ENCODE measurements at places on chromosomes 12 and 14.

- peak; percentile 54 for DNase-seq
Measured at GRCh38 chr14:65879248-65880009, 466.9 kb downstream of the FUT8 start.

GRCh38 chr14:78798757-78799156, 628.6 kb downstream of the NRXN3 start:
- DNase-seq = no peak

GRCh38 chr12:94481734-94482133, 22.1 kb upstream of the CEP83 start:
- no peak for DNase-seq

DNA sequence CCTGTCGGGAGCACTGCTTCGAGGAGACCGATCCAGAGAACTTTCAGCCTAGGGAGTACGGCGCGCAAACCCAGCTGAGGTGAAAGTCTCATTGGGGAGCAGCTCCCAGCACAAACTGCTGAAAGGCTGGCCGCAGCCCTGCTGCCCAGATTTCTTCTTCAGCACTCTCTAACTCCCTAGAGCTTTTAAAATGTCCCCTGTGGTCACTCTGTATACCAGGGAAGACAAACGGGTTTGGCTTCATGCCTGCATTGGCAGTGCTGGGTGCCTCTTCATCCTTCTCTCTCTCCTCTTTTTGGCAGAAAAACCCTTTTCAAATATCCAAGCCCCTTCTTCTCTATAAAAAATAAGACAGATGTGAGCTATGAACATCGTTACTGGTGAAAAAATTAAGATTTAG, 34.9 kb downstream of the BBS10 start:
- no peak for DNase-seq

DNA sequence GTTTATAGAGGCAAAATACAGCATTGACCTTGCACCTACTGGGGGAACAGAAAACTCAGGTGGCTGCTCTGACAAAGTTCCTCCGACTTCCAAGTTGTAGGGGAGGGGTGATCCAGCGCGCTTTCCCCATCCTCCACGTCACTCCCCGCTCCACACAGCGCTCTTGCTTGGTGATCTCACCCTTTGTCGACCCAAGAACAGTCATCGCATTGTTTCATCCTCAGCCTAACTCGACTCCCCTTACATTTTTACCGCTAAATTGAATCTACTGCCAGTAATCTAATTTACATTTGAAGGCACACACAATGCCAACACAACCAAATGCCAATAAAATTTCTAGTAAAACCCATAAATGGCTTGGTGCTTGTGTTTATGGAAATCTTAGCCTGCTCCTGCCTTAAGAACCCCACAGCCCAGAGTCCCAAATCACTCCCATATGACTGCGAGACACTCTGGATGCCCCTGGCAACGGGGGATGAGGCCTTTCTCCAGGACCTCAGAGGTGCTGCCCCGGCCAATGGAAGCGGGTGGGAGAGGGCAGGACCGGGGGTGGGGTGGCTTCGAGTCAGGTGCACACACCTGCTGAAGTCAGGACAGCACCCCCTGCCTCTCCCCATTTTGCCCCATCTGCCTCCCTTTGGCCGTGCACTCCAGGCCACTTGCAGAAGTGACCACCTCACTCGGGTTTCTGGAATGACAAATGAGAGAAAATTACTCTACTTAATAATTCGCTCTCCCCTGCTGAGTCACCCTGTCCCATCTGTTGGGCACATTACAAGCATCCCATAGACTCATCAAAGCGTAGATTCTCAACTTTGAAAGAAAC, 98.2 kb upstream of the GSC start:
- DNase-seq = no peak

DNA sequence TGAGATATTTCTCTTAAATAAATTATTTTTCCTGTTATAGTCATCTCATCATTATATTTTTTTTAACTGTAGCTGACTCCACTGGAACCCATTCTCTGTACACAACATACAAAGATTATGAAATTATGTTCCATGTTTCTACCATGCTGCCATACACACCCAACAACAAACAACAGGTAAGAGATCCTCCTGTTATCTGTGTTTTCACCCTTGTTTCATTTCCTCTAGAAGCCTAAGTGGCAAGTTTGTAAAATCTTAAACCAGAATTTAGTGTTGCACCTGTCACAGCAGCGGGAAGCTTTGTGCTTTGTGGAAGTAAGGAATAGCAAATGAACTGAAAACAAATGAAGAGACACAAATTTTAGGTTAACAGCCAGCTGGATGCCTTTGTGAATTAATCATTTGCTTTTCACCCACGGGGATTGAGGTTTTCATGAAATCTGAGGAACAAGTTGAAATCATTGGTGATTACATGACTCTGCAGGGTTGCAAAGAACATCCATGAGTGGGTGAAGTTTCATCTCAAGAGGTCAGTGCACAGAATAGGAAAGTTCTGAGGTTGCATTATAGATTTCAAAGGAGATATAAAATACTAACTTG, 273.9 kb upstream of the RGS6 start:
- peak; percentile 43 for DNase-seq

- DNase-seq = no peak
Measured at GRCh38 chr12:131375972-131376345, 334.9 kb upstream of the SFSWAP start.

DNA sequence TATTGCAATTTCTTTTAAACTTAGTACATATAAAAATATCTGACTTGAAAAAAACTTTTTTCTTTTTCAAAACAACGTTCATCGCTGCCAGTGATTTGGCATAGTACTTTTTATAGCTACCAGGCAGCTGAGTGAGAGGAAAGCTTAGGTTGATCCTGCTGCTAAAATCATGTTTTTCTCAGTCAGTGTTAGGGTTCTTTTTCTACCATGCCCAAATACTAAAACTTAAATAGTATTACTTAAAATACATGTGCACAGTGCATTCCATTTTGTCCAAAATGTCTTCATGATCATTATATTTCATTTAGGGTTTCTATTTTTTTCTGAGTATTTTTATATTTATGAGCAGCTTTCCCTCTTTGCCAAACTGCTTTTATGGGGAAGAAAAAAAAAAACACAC, 123.8 kb downstream of the PDZRN4 start:
- no peak for DNase-seq

- DNase-seq = peak; percentile 21
Measured at GRCh38 chr14:83559721-83560120, 1970.2 kb upstream of the FLRT2 start.

- DNase-seq = no peak
Measured at GRCh38 chr12:106049546-106049945, 89.2 kb downstream of the NUAK1 start.

DNA sequence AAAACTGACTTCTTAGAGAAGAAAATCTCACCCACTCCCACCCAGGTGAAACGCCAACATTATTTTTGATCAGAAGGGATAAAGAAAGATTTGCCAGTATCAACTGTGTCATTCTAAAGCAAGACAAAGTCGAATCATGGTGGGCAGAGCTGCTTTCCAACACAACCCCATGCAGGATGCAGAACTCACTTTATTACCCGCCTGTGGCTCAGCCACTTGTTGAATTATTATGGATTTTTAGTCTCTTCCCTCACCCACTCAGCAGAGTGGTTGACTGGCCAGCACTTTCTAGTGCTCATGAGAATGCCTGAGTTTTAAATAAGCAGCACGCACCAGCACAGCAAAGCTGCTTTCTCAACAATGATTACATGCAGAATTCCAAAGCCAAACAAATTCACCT, 32.1 kb downstream of the CRACR2A start:
- DNase-seq = no peak

GRCh38 chr12:123078120-123078465, 72.8 kb downstream of the PITPNM2 start:
- DNase-seq = no peak

DNA sequence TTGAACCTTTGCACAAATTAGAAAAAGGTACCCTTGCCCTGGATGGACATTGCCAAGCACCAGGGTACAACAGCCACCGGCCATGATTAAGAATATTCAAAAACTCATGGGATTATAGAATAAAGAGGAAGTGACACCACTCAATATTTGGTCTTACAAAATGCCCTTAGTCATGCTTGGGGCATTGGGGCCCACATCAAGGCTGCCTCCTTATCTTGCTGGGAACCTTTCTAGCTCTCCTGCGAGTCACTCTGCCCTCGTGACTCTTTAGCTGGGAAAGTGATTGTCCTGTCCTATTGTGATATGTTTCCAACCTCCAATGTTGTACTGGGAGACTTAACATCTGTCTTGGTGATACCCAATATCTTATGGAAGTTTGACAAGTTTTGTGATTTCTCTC, 57.8 kb downstream of the GTF2A1 start:
- no peak for DNase-seq

DNA sequence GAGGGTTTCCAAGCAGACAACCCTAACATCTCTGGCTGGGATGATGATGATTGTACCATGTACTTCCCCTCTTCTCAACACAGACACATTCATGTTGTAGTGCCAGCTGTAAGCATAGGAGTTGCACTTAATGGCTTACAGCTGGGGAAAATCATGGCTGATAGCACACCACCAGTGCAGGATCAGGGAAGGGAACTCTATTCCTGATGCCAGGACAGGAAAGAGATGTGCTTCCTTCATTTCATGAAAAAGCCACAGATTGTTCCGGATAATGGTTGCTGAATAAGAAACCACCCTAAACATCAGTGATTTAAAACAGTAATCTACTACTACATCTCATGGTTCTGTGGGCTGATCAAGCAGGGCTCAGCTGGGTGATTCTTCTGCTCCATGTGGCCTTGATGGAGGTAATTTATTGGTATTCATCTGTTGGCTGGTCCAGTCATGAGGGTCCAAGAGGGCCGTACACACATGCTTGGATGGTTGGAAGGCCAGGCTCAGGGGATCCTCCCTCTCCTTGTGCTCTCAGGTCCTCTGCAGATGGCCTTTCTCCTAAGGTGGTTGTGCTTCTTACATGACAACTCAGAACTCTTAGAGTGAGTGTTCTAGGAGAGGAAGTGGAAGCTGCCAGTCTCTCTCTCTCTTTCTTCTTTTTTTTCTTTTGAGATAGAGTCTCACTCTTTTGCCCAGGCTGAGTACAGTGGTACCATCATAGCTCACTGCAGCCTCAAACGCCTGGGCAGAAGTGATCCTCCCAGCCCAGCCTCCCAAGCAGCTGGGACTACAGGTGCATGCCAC, 16.5 kb downstream of the TRAF3 start:
- no peak for DNase-seq

DNA sequence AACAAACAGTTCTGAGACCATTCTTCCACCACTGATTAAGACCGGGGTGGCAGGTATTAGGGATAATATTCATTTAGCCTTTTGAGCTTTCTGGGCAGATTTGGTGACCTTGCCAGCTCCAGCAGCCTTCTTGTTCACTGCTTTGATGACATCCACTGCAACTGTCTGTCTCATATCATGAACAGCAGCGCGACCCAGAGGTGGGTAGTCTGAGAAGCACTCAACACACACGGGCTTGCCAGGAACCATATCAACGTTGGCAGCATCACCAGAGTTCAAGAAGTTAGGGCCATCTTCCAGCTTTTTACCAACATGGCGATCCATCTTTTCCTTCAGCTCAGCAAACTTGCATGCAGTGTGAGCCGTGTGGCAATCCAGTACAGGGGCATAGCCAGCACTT, 16.9 kb downstream of the AEBP2 start:
- no peak for DNase-seq

- DNase-seq = no peak
Measured at GRCh38 chr12:11807458-11807857, 158.0 kb downstream of the ETV6 start.

DNA sequence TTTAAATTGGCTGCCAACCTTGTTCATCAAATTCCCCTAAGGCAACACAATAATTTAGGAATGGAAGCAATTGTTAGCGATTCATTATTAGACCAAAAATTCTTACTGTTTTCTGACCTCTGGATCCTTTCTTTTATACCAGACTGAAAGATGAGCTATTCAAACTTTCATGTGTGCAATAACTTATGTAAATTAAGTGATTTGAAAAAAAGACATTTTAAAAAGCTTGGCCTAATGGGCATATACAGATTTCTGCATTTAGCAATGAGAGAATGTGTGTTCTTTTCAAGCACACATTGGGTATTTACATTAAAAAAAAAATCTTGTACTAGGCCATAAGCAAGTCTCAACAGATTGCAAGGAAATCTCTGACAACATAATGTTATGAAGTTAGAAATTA, 65.5 kb downstream of the C12orf75 start:
- DNase-seq = no peak
